ENCODE measurements at places on chromosomes 2 and 18.

DNA sequence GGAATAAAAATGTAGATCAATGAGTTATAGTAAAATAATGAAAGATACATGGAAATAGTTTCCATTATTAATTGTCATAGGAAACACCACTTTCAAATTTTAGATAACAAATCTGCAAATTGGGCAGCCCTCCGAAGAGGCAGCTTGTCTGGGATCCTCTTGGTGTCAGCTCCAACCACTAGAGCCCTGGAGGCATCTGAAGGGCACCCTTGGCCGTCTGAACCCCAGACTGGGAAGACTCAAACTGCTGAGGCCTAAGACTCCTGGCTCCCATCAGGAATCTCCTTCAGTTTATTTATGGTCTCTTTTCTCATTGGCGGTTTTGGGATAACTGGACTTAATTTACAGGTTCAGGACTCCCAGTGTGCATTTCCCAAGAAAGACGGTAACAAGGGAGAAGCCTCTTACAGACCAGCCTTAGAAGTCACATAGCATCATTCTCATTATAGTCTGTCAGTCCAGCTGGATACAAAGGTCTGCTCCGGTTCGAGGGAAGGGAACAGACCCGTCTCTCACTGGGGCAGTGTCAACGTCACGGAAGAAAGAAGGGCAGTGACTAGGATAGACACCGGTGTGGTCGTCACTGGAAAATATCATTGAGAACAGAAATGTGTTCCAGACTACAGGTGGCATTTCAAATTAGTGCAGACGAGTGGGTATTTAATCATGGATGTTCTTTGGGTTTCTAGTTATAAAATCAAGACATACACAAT is 390.7 kb upstream of the NETO1 start:
- no peak for DNase-seq

DNA sequence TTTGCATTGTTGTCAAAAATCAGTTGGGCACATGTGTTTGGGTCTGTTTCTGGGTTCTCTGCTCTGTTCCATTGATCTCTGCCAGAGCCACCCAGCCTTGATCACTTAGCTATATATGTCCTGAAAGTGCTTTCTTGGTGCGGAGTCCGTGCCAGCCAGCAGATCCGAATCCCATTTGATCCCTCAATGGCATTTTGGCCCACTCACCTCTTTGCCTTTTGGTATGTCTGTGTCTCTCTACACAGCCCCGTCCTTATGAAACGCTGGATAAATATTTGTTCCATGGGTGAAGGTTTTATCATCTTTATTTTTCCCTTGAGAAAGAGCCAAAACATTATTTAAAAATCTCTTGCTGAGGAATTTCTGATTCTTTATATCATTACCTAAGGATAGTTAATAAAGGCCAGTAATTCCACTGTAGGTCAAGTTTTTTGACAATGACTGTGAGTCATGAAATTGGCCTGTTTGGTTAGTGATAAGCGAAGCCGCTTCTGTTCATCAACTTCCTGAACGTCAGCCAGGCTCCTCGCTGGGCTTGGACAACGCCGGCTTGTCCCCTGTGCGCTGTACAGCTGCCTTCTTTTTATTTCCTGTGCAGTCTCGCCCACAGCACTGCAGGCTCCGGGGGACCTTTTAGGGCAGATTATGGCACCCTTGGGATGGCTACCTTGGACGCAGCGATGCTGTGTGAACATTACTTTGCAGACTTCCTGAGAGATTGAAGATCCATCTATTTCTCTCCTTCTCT is 24.9 kb downstream of the MTCL1 start:
- DNase-seq = peak; percentile 58

- DNase-seq = no peak
Measured at GRCh38 chr2:233982421-233983121, 65.4 kb downstream of the TRPM8 start.

DNA sequence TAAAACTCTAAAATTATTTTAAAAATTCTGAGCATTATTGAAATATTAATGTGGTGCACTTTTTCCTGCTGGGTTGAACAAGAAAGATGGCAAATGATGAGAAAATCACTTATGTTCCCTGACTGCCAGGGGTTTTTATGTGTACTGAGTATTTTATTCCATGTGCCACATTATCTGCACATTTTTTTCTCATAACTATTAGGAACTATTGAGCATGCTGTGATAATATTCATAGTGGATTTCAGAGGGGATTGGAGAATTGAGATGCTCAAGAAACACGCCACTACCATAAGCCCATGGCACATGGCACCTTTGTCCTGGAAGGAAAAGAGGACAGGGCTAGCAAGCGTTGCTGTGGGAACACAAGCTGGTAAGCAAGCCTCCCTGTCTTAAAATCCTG is 478.5 kb upstream of the GYPC start:
- no peak for DNase-seq

DNA sequence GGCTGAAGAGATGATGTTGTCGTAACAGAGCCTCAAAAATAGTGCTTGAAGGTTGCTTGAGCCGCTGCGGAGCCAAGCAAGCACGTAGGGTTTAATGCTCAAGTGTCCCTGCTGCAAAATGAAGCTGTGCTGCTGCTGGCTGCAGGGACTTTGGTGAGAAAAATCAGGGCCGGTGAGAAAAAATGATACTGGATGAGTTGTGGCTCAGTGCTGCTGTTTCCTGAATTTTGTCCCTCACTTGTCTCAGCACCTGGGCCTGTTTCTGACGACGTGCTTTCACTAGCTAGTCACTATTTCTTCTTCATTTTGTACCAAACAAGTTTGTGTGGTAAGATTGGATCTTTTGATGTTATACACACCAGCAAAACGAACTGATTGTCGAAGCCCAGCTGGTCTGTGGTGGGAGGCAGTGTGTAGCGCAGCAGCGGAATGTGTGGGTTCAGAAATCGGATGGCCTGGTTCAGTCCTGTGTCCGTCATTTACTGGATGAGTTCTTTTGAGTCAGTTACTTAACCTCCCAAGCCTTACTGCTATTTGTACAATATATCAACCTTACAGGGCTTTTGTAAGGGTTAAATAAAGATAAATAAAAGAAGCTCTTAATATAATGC is 172.8 kb upstream of the FOSL2 start:
- no peak for DNase-seq

GRCh38 chr18:79385708-79386341 is 9.9 kb upstream of the NFATC1 start:
- DNase-seq = peak; percentile 10

DNA sequence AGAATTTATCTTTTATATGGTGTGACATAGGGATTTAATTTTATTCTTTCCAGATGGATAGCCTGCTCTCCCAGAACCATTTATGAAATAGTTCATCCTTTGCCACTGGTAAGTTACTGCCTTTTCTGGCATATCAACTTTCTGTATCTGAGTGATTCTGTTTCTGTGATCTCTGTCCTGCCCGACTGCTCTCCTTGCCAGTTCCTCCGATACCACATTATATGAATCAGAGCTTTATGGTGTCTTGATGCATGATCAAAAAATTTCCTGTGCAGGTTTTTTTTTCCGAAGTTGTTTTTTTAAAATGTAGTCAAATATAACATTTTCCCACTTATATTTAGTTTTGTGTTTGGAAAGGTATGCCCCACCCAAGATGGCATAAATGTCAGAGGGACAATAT is 242.5 kb downstream of the CYP26B1 start:
- DNase-seq = no peak

DNA sequence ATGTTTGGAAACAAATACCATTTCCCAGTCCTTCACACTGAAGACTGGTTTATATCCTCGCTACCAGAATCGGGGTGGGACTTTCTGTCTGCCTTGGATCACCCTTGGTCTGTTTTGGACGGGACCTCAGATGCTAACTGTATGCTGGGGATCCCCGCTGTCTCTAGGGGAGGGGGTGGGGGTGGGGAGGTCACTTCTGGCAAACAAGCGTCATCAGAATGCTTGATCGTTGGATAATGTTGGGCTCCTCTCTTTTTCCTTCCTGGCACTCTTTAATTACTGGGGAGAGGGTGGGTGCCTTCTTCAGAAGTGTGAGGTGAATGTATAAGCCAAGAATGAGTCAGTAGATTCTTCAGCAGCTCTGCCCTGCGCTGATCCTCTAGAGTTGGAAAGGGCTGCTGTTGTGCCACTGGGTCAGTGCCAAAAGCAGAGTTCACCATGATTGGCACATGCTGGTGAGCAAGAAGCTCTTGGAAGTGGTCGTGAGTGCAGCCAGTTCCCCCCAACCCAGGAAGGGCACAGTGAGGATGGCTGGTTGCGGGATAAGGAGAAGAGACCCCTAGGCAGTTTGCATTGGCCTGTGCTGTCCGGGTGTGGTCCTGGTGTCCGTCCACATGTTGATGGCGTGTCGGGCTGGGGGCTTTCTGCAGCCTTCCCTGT is 32.2 kb downstream of the DGKD start:
- no peak for DNase-seq

- no peak for DNase-seq
Measured at GRCh38 chr2:97722227-97722626, 8.9 kb downstream of the ZAP70 start.

GRCh38 chr2:12776521-12776961 is 59.8 kb downstream of the TRIB2 start:
- DNase-seq = peak; percentile 55

DNA sequence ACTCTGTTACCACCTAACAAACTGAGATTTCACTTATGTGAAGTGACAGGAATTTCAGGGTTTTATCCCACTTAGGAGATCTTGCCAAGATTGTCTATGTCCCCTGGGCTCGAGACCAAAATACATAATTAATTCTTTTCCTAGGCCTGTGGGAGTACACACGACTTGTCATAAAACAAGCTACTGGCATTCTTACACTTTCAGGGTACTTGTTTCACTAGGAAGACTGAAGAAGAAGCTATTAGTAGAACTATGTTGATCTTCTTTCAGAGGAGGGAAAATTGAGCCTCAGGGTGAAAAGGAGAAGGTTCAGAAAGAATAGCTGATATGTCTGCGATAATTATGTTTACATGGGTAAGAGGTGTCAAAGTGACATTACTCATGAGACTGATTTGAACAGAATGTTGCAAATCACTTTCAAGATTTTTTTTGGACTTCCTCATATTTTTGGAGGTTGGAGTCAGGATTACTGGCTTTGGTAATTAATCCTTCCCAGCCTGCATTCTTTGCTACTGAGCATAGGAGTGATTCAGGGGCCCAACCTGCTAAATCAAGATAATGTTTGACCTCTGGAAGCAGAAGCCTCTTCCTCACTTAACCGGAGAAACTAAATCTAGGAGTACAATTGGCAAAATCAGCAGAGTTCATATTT is 240.0 kb upstream of the NT5C1B start:
- no peak for DNase-seq

DNA sequence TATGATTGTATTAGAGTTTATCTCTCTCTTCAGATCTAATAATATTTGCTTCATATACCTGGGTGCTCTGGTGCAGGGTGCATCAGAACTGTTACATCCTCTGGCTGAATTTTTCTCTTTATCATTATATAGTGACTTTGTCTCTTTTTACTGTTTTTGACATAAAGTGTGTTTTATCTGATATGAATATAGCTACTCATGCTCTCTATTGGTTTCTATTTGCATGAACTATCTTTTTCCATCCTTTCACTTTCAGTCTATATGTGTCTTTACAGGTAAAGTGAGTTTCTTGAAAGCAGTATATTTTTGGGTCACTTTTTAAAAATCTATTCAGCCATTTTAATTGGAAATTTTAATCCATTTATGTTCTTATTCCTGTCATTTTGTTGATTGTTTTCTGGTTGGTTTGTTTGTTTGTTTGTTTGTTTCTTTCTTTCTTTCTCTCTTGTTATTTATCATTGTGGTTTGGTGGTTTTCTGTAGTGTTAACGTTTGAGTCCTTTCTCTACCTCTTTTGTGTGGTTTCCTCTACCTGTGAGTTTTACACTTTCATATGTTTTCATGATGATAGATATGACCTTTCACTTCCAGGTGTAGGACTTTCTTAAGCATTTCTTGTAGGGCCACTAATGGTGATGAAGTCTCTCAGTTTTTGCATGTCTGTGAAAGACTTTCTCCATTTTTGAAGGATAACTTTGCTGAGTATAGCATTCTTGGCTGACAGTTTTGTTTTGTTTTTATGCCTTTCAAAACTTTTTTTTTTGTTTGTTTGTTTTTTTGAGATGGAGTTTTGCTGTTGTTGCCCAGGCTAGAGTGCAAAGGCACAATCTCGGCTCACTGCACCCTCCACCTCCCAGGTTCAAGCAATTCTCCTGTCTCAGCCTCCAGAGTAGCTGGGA is 54.9 kb downstream of the CCNT2 start:
- DNase-seq = no peak

GRCh38 chr2:194363878-194364277 is 1293.1 kb upstream of the SLC39A10 start:
- DNase-seq = no peak

- DNase-seq = no peak
Measured at GRCh38 chr2:205687641-205687956, 5.3 kb downstream of the NRP2 start.

DNA sequence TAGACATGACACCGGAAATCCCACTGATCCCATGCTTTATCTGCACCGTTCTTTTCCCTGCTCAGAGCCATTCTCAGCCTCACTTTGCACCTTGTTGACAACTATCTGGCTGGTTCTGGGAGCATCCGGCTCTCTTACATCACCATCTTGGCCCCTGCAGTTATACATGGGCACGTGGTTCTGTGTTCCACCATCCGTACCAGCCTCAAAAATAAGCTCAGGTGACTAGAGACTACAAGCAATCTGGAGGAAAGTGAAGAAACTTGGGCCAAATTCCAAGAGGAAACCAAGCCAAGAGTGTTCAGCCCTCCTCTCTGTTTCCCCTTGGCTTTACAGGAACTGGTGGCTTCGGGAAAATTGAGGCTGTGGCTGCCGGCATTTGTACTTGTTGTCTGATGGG is 244.6 kb upstream of the ACVR2A start:
- DNase-seq = no peak

- no peak for DNase-seq
Measured at GRCh38 chr2:170365686-170366085, 187.7 kb downstream of the MYO3B start.

DNA sequence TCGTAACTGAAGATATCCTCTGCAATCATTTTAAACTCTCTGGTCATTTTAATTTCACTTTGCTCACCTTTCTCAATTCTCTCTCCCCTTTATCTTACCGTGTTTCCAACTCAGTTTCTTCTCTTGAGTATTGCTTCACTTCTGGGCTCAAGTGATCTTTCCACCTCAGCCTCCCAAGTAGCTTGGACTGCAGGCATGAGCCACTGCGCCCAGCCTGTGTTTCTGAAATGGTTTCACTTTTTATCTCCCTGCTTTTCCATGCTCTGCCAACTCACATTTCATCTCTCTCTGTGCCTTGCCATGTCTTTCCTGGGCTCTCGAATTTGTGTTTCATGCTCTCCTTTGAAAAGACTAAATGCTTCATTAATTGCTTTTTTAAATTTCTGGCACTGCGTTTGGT is 30.5 kb upstream of the TMEM131 start:
- DNase-seq = no peak

- DNase-seq = no peak
Measured at GRCh38 chr2:105790461-105791149, 45.9 kb downstream of the NCK2 start.

GRCh38 chr2:71804281-71804751 is 343.3 kb downstream of the CYP26B1 start:
- DNase-seq = peak; percentile 26

- no peak for DNase-seq
Measured at GRCh38 chr2:223027442-223027841, 24.5 kb upstream of the KCNE4 start.

Measured in testis (tissue), 5 donors.